ENCODE measurements at places on chromosomes 2 and 18.

DNA sequence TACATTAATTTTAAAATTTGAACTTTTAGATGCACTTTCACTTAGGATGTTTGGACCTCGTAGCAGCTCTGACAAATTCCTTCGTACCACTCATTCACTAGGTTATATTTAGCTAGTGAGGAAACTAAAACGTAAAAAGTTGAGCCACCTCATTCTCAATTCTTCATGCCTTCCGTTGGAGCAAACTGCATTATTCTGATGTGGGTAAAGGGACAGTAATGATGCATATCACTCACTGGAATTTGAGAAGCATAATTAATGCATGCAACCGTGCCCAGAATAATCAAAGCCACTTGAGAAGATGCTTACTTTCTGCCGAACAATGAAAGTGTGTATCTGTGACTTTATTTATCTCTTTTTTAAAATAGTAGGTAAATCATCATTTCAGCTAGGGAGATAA is 2.2 kb downstream of the CNOT9 start:
- DNase-seq = no peak

DNA sequence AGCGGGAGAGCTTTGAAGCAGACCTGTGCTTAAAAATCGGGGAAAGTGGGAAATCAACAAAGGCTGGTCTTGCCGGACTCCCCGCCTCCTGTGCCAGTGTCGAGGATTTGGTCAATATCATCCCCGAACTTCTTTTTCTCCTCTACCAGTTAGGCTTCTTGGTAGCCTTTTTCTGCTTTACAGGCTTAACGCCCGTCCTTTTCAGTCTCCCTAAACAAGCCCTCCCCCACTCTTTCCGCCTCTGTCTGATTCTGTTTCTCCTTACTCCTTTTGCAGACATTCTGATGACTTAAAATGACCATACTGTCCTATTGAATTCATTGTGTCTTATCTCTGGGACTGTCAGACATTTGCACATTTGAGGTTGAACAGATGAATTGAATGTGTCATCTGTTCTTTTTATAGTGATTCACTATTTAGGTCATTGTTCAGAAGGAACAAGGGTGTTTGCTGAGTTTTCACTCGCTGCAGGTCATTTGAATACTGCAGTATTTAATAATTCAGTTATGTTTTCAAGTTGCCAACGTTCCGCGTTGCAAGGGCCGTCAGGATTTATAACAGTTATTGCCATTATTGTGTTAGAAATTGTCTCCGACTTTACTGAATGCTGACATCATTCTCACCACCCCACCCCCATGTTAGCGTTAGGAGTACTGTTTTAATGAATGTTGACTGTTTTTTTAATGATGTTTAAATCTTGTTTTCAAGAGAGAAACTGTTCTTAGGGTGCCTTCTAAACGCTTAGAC is 1.1 kb downstream of the ITGAV start:
- DNase-seq = no peak

- DNase-seq = no peak
These were observed 45.9 kb downstream of the PXDN start for GRCh38 chr2:1698188-1698945.

GRCh38 chr18:34911661-34912384 is 129.4 kb upstream of the MAPRE2 start:
- no peak for DNase-seq

DNA sequence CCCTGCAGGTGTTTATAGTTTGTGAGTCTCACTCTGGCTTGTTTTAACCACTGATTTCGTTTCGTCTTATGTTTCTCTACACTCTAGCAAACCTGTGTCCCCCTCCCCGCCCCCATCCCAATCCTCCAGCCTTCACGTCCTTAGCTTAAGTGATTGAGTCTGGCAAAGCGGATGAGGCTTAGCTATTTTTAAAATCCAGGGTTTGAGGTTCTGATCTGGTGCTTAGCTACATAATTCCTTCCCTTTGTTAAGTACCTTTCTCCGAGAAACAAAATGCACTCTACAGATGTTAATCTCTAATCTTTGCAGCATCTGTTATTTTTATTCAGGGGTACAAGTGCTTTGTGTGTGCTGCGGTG is 7.8 kb downstream of the AGAP1 start:
- DNase-seq = no peak

- no peak for DNase-seq
These were observed 1705.5 kb upstream of the PIK3C3 start for GRCh38 chr18:40249390-40250080.

- no peak for DNase-seq
These were observed 51.9 kb downstream of the VRK2 start for GRCh38 chr2:58098254-58099095.

DNA sequence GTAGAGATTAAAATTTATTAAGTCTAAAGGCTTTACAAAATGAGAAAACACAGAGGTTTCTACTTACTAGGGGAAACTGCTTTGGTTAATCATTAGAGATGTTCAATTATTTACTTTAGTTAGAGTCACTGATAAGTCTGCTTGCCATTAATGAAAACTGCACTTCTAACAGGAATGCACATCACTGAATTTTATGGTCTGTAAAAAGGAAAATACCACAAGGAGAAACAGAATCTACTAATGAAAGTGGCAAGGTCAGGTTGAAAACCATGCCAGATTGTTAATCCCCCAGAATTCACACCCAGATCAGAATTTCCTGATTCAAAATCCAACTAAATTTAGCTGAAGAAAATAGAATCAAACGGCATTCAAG is 90.5 kb upstream of the GRB14 start:
- peak; percentile 96 for DNase-seq

DNA sequence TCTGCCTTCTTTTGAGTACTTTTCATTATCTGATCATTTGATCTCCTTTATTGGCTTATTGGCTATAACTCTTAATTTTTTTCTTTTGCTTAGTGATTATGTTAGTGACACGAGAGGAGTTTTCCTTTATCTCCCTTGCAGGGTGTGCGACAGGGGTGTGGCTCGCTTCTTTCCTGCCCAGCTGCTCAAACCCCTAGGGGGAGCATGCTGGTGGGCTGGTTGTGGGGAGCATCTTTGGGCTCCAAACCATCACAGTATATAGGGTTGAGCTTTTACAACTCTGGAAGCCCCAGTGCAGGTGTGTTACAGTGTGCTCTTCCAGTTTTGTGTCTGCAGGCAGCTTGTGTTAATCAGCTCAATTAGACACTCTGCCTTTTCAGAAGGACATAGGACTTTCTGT is 357.0 kb upstream of the TMEFF2 start:
- DNase-seq = no peak

GRCh38 chr18:6837904-6838303 is 108.4 kb downstream of the ARHGAP28 start:
- DNase-seq = no peak

- no peak for DNase-seq
These were observed 69.3 kb upstream of the PGAP1 start for GRCh38 chr2:196995757-196996314.

- no peak for DNase-seq
These were observed 48.4 kb downstream of the DCDC2C start for GRCh38 chr2:3751806-3752205.

- DNase-seq = no peak
These were observed 15.6 kb downstream of the KIF3C start for GRCh38 chr2:25966531-25967270.

- no peak for DNase-seq
These were observed 71.1 kb downstream of the BIRC6 start for GRCh38 chr2:32427672-32428610.

DNA sequence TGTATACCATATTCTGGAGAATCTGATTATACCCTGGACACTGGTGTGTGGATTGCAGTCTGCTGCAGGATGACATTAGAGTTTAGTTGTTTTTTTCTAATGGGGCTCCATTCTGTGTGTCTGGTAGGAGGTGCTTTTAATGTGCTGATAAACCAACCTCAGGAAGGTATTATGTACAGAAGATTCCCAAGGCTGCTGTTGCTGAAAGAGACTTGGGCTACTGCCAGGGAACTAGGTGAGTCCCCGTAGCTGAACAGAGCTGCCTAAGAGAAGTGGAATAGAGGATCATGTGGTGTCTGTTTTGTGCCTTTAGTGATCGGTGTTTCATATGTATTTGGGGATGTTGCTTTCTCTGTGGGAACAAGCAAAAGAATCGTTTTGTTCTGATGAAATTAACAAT is 16.5 kb downstream of the SPATA3 start:
- DNase-seq = no peak

DNA sequence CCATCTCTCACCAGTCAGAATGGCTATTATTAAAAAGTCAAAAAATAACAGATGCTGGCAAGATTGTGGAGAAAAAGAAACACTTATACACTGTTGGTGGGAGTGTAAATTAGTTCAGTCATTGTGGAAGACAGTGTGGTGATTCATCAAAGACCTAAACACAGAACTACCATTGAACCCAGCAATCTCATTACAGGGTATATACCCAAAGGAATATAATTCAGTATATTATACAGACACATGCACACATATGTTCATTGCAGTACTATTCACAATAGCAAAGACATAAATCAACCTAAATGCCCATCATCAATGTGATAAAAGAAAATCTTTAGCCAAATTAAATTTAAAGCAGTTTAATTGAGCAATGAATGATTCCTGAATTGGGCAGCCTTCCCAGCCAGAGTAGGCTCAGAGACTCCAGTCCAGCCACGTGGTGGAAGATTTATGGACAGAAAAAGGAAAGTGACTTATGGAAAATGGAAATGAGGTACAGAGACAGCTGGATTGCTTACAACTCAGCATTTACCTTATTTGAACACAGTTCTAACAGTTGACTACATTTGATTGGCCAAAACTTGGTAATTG is 377.1 kb upstream of the SLC39A10 start:
- DNase-seq = no peak

DNA sequence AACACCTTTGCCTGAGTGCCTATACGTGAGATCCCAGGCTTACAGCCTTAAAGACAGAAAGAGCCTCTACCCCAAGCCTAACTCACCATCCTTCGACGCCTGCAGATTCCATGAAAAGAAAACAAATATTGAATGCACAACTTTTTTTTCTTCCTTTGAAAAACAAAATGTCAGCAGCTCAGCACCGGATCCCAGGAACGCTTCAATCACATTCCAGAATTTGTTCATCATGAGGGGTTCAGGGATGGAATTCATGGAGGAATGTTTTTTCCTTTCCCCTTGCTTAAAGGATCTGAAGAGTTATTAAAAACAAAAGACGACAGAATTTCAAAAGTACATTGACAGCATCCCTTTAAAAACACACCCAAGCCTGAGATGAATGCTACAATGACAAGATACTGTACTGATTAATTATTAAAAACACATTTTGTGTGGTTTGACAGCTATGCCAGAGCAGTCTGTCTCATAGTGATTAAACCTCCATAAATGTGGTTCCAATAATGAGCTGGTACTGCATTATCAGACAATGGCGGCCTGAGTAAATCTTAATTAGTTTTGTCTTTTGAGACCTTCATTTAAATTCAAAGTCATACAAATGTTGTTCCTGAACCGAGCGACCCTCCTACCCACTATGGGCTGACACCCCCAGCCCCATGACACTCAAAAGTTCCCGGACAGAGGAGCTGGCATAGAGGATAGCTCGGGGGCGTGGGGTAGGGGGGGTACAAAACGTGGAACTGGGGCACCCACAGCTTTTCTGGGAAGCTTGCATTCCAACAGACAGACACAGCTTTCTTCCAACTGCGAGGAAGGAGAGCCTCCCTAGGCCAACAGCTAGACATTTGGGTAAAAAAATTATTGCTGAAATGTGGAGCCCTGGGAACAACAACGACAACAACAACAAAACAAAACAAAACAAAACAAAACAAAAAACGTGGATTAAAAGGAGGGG is 227.5 kb downstream of the TTC32 start:
- DNase-seq = no peak

DNA sequence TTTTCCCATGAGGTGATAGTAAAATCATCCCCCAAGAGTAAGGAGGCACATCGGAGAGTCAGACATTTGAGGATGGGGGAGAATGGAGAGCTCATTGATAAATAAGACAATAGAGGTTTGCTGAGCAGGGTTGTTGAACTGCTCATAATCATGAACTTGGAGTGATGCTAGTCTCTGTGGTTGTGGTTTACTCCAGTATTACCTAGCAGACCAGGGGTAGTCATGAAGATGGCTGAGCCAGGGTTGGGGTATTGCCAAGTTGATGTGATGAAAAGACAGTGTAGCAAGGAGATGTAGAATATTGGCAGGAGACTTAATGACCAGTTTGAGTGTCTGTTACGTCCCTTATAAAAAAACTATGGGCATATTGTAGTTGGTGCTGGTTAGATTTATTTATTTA is 25.4 kb downstream of the CYBRD1 start:
- no peak for DNase-seq

GRCh38 chr2:219706823-219707281 is 79.4 kb downstream of the SLC4A3 start:
- DNase-seq = no peak
